GM12878 (cell line): ENCODE measurements at places on chromosomes 3 and 15.
A peak's percentile ranks its signal among the peaks of the same experiment; 100 is the strongest.

DNA sequence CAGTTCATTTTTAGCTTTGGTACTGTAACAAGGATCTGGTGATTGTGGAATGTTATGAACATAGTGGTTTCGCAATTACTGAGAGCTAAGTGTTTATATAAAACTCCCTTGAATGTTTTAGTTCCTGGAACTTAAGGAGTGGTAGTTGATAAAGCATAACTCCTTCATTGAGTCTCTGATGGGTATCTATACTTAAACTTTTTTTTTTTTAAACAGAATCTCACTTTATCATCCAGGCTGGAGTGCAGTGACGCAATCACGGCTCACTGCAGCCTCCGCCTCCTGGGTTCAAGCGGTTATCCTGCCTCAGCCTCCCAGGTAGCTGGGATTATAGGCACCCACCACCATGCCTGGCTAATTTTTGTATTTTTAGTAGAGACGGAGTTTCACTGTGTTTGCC lies 11.3 kb downstream of the PRKCI start:
- no peak overlapping the region for H3K27ac ChIP-seq
- H3K4me1 ChIP-seq = no peaks in the 10 kb centered on the region
- no peaks in the 10 kb centered on the region for H3K36me3 ChIP-seq

DNA sequence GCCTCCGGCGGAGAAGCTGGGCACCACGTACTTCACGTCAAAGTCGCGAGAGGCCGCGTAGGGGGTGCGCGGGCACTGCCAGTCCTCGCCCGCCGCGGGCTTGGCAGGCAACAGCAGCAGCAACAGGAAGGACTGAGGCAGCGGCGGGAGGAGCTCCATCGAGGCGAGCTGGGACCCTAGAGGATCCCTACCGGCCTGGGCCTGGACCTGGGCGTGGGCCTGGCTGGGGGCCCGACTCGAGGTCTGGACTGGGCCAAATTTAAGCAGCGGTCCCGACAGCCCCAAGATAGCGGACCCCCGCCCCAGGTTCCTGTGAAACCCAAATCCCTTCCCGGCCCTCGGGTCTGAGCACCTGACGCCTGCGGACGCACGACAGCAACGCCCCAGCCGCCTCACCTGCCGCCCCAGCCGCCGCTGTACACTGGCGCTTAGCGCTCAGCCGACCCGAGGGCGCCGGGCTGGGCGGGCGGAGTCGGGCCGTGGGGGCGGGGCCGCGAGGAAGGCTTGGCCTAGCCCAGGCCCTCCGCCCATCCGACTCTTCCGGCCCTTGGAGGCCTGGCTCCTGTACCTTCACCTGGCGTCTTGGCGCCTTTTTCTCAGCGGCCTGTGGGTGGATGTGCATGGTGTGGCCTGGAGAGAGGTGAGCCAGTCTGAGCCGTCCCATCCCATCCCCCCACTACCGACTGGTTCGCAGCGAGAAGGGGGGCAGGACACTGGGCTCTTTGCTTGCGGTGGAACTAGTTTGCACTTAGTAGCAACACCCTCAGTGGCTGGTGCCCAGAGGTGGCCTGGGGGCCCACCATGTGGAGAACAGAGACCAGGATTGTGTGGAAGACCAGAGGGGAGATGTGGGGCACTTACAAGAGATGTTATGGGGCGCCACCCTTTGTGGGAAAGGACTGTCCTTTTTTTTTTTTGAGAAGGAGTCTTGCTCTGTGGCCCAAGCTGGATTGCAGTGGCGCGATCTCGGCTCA lies at the start of gene MST1R:
MST1R (minus strand) TSS at position 423 of the 974 bp plus-strand sequence; CDS start at position 159, 264 bp downstream.
- peak; percentile 28 for DNase-seq
- H3K4me3 ChIP-seq = peak within 1 kb of the TSS; percentile 60
- H3K4me1 ChIP-seq = peaks cover 25% of the 10 kb centered on the region
- no peaks in the 10 kb centered on the region for H3K36me3 ChIP-seq

- no peaks in the 10 kb centered on the region for H3K27me3 ChIP-seq
- H3K27ac ChIP-seq = no peak overlapping the region
- no peaks in the 10 kb centered on the region for H3K36me3 ChIP-seq
- no peak for DNase-seq
- no peak overlapping the region for H3K4me3 ChIP-seq
Observed at GRCh38 chr3:94241986-94242385, 179.1 kb downstream of the NSUN3 start.

DNA sequence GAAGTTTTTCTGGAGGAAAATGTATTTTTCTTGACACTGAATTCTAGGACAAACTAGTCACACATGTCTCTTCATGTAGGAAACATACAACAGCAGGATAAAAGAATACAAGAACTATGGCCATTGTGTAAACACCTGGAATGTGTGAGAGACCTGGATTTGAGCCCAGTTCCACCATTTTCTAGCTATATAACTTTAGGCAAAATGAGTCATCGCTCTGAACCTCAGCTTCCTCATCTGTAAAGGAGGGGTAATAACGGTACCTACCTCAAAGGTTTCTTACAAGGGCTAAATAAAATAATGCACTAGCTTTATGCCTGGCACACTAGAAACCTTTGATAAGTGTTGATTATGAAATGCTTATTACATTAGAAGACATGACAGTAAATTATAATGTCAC lies 57.8 kb downstream of the RIOX2 start:
- H3K4me1 ChIP-seq = no peaks in the 10 kb centered on the region
- H3K4me3 ChIP-seq = no peak overlapping the region
- DNase-seq = no peak
- H3K27ac ChIP-seq = no peak overlapping the region
- no peaks in the 10 kb centered on the region for H3K27me3 ChIP-seq

DNA sequence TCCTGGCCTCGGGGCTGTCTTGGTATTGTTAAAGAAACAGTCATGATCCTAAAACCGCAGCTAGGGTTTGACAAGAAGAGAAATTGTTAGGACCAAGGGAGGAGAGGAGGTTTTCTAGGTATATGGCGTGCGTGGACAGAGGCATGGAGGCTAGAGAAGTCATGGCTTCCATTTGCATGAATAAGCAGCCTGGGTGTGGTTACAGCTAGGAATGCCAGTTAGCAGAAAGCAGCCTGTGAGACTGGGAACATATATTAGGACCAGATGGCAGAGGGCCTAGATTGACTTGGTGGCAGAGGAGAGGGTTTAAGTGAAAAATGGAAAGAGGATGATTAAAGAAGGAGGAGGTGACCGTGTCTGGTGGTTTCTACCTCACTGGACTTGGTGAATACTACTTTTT lies 573.6 kb upstream of the ARRDC4 start:
- H3K4me1 ChIP-seq = no peaks in the 10 kb centered on the region
- no peaks in the 10 kb centered on the region for H3K36me3 ChIP-seq
- H3K4me3 ChIP-seq = no peak overlapping the region

DNA sequence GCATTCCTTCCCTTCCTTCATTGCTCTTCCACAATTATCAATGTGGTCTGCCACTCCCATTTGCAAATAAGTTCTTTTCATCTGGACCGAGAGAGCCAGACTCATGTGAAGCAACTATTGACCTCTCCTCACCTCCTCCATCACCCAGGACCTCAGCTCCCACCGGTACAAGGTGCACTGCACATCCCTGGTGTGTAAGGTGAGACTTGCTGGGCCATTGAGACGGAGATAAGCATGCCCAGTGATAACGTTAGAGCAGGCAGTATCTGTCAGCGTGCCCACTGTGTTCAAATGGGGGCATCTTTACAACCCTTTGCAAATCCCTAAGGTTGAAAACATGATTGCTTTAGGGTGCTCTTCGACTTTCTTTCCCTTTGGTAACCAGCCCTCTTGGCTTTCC lies 154.8 kb downstream of the ADAMTS17 start:
- H3K4me1 ChIP-seq = peaks cover 3% of the 10 kb centered on the region
- H3K4me3 ChIP-seq = no peak overlapping the region
- no peak overlapping the region for H3K27ac ChIP-seq
- no peak for DNase-seq

- DNase-seq = no peak
- H3K36me3 ChIP-seq = no peaks in the 10 kb centered on the region
- no peaks in the 10 kb centered on the region for H3K4me1 ChIP-seq
- H3K27ac ChIP-seq = no peak overlapping the region
Observed at GRCh38 chr3:60856257-60857046, 394.8 kb downstream of the FHIT start.

DNA sequence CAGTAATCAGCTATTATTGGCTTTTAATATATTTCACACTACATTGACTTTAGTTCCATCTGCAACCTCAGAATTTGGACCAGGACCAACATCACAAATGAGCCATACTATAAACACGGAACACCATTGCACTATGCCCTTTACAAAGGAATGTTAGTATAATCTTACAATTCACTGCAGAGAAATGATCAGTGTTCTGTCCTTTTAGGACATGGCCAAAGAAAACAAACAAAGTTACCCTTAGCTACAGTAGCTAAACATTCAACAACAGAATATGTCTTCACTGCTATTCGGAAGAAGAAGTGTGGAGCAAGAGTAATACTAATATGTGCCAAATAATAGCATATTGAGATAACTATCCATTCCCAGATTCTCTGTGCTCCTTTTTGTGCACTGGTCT lies 90.4 kb downstream of the NAALADL2 start:
- H3K27ac ChIP-seq = no peak overlapping the region
- no peaks in the 10 kb centered on the region for H3K27me3 ChIP-seq
- no peaks in the 10 kb centered on the region for H3K36me3 ChIP-seq

DNA sequence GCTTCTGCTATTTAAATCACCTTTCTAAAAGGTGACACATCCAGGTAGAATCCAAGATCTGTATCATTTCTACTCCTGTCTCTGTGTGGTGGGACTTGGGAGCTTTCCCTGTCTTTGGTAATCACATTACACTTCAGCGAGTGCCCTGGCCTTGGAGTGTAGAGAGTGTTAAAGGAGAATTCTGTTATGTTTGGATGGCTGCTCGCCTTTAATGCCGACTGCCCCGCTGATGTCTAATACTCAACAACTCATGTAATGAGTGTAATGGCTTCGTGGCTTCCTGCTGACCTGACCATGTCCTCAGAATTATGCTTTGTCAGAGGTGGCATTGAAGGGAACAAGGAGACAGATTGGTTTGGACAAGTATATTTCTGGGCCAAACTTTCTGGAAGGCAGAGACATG lies 66.3 kb upstream of the LRTM1 start:
- no peaks in the 10 kb centered on the region for H3K36me3 ChIP-seq
- no peaks in the 10 kb centered on the region for H3K4me1 ChIP-seq
- no peak overlapping the region for H3K27ac ChIP-seq
- no peak for DNase-seq

- no peak overlapping the region for H3K4me3 ChIP-seq
- H3K27me3 ChIP-seq = no peaks in the 10 kb centered on the region; the same call in 1 of the 2 replicates
Observed at GRCh38 chr15:42139596-42139995, 16.8 kb downstream of the PLA2G4F start.

GRCh38 chr15:67358812-67359211 lies 104.2 kb downstream of the IQCH start:
- no peaks in the 10 kb centered on the region for H3K4me1 ChIP-seq
- no peak overlapping the region for H3K4me3 ChIP-seq
- no peaks in the 10 kb centered on the region for H3K27me3 ChIP-seq

GRCh38 chr3:112302881-112303763 lies 9.1 kb upstream of the SLC9C1 start:
- DNase-seq = no peak
- peaks cover 16% of the 10 kb centered on the region for H3K4me1 ChIP-seq
- peak overlapping the region; percentile 50; the same call in 1 of the 2 replicates for H3K4me3 ChIP-seq
- no peaks in the 10 kb centered on the region for H3K27me3 ChIP-seq
- no peaks in the 10 kb centered on the region for H3K36me3 ChIP-seq

GRCh38 chr15:64523240-64523639 lies 62.9 kb downstream of the ZNF609 start:
- no peak for DNase-seq
- H3K27ac ChIP-seq = no peak overlapping the region
- no peak overlapping the region for H3K4me3 ChIP-seq
- no peaks in the 10 kb centered on the region for H3K27me3 ChIP-seq
- no peaks in the 10 kb centered on the region for H3K4me1 ChIP-seq
- H3K36me3 ChIP-seq = no peaks in the 10 kb centered on the region

- no peaks in the 10 kb centered on the region for H3K36me3 ChIP-seq
- no peak overlapping the region for H3K4me3 ChIP-seq
- H3K27me3 ChIP-seq = no peaks in the 10 kb centered on the region
- H3K4me1 ChIP-seq = peaks cover 21% of the 10 kb centered on the region
- no peak for DNase-seq
Observed at GRCh38 chr3:194496217-194496919, 9.6 kb upstream of the ATP13A3 start.

DNA sequence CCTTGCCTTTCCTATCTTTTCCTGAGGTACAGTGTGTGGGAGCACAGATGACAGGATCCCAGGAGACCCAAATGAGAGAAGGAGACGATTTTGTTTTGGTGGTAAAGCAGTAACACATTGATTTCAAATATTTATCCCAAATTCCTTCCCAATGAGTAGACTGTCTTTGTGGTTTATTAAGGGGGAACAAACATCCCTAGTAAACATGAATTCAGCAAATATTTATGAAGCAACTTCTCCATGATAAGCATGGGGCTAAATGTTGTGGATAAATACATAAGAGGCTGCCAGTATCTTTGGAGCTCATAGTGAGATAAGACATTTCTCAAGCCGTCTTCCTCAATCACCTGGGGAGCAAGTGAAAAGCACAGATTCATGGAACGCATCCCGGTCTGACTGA lies 460.8 kb upstream of the CFAP20DC start:
- no peak overlapping the region for H3K27ac ChIP-seq
- no peak for DNase-seq
- H3K27me3 ChIP-seq = no peaks in the 10 kb centered on the region
- H3K4me1 ChIP-seq = no peaks in the 10 kb centered on the region
- H3K36me3 ChIP-seq = no peaks in the 10 kb centered on the region
- no peak overlapping the region for H3K4me3 ChIP-seq

DNA sequence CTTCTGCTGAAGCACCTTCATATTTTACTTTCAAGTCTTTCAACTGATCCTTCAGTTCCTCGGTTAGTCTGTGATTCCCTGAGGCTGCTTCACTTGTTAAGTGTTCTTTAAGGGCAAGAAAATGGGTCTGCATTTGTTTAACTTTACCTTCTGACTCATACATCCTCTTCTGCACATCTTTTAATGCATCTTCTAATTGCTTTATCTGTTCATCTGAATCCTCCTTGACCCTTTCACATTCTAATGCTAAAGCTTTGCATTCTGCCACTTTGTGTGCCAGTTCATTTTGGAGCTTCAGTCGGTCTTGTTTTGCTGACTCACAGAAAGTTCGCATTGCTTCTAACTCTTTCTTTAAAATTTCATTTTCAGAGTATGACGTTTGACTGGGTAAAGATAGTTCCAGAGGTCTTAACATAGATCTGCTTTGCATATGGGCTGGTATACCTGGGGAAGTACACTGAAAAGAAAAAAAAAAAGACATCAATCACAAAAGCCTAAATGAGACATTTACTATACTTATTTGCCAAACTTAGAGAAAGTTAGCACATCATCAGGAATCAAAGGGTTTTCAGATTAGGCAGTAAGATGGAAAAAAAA lies 94.3 kb downstream of the UACA start:
- peaks cover 31% of the 10 kb centered on the region for H3K4me1 ChIP-seq
- no peaks in the 10 kb centered on the region for H3K36me3 ChIP-seq
- DNase-seq = peak; percentile 80
- H3K27ac ChIP-seq = peak overlapping the region; percentile 64
- no peak overlapping the region; the same call in 1 of the 2 replicates for H3K4me3 ChIP-seq
